ENCODE measurements at places on chromosomes 4 and X.
A peak's percentile ranks its signal among the peaks of the same experiment; 100 is the strongest.

DNA sequence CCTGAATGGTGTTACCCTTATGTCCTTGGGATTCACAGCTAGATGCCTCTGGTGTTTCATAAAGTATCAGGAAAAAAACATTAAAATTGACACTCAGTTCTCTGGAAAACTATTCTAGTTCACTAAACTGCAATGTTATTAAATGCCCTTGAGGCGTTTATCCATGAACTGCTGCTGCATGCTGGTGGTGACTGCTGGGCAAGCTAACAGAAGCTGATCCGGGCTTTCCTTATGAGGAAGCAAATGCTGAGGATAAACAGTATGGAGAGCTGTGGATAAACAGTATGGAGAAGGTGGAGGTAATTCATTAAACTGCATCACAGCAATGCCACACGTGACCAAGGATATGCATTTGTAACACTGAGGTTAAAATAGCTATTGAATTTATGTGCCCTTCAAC lies 227.0 kb downstream of the NR3C2 start:
- DNase-seq = peak; percentile 4

- DNase-seq = peak; percentile 73
Observed at GRCh38 chrX:12894074-12895030, 12.1 kb upstream of the TLR8 start.

DNA sequence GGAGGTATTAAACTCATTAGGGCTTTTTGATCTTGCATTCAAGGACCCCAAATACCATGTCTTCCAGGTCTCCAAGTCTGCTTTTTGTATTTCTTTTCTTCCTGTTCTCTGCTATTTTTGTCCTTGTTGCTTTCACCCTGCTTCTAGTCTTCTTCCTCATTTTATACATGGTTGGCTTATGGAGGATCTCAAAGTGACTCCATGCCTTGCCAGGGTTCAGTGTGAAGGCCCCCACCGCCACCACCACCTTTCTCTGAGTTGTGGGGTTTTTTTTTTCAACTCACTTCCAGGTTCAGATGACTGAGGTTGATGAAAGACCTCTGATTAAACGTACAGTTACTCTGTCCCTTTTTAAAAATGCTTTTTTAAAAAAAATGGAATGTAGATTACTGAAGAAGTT lies 96.3 kb downstream of the MAML3 start:
- DNase-seq = no peak

DNA sequence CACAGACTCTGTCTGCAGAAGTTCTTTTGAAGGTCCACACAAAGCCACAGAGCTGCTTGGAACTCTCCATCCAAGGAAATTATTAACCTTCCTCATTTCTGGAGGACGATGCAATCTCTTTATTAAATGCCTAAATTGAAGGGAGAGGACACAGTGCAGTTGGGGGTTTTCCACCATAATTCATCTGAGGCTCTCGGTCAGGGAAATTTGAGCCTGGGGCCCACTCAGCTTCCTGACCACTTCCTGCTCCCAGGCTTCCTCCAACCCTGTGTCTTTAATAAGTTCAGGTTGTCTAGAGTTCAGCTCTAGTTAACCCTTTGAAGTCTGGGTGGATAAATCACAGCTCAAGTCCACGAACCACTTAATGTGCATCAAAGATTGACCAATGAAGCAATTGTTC lies 58.5 kb downstream of the PRPS1 start:
- DNase-seq = no peak

DNA sequence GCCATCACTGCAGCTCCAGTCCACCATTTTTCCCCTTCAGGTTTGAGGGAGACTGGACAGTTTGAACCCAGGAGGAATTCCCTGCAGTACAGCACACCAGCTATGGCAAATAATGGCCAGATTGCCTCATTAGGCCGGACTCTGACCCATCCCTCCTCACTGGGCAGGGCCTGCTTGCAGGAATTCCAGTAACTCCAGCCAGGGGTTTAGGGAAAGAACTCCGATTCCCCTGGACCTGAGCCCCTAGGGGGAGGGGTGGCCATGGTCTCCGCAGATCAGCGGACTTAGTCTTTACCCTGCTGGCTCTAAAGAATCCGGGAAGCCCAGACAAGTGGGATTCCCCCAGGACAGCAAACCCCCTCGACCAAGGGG lies 342.8 kb downstream of the DMD start:
- no peak for DNase-seq

DNA sequence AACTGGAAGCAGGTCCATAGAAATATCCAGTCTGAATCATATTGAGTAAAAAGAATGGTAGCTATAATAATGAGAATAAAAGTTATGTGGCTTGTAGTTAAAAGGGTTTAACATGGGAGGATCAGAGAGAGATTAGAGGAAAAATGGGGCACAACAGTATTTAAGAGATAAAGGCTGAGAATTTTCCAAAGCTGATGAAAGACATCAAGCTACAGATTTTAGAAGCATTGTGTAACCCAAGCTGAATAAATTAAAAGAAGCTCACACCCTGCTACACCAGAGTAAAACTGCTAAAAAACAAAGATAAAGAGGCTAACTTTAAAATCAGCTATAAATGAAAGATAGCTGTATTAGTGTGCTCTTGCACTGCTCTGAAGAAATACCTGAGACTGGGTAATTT lies 94.2 kb downstream of the AASDH start:
- no peak for DNase-seq

DNA sequence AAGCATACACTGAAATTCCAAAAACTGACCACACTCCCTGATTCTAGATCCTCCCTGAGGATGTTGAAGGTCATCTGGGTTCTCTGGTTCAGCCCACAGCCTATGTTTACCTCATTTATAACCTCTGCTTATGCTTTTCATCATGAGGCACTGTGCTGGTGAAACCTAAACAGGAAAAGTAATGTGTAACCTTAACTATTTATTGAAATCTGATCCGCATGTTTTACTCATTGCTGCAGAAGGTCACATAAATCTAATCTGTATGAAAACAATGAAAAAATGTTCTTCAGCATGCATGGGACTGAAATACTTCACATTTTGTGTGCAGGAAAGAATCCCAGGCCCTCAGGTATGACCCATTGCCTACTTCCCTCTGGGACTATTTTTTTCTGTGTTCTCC lies 30.3 kb downstream of the UCHL1 start:
- DNase-seq = no peak

- DNase-seq = peak; percentile 67
Observed at GRCh38 chr4:139609647-139610046, 53.6 kb upstream of the SETD7 start.

DNA sequence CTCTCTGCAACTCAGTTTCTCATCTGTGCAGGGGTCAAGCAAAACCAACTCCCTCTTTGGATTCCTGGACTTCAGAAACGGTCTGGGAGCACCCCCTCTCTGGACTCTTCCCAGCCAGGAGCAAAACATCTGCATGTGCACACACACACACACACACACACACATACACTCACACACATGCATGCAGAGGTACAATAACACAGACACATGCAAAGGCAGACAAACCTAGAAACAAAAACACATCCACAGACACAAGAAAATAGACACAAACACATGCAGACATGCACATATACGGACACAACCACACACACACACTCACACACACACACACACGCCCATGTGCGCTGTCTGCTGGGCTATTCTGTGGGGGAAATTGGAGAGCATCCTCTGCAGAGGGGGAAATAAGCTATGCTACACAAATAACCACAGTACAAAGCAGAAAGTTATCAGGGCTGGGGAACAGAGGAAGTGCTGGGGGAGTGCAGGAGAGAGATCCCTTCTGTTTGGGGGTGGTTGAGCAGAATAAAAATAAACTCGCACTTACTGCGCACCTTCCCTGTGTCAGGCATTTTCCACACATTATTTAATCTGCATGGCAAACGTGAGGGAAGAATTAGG lies 19.9 kb downstream of the IQSEC2 start:
- no peak for DNase-seq

GRCh38 chr4:5052204-5052702 lies 973 bp downstream of the STK32B start:
- no peak for DNase-seq

DNA sequence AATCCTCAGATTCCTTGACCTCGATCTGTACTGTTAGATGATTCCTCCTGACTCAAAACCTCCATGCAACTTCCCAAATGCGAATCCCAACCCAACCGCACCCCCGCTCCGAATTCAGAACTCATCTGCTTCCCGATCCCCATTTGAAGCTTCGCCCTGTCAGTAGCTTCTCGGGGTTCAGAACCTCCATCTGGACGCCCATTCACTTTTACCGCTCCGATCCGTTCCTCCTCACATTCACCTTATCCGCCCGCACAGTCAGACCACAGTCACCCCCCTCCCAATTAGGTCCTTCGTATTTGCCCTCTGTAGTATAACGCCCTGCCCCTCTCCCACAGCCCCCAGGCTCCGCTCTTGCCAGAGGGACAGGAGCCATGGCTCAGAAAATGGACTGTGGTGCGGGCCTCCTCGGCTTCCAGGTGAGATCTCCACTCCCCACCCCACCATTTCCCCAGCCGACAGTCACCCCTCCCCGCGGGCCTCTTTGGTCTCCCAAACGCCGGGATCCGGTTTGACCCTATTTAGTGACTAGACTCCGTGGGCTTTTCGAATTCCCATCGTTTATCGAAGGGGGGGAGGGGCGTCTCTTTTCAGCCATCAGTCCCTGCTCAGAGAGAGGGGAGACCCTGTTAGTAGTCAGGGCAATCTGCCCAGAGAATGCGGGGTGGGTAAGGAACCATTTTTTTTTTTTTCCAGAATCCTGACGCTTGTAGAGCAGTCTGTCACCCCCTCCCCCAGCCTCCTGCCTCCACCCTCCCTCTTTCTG lies 691 bp downstream of the MAGED1 start:
- peak; percentile 68 for DNase-seq

GRCh38 chr4:121377076-121377475 lies 3.7 kb downstream of the QRFPR start:
- DNase-seq = no peak

GRCh38 chr4:89270792-89271191 lies 36.8 kb downstream of the GPRIN3 start:
- no peak for DNase-seq

DNA sequence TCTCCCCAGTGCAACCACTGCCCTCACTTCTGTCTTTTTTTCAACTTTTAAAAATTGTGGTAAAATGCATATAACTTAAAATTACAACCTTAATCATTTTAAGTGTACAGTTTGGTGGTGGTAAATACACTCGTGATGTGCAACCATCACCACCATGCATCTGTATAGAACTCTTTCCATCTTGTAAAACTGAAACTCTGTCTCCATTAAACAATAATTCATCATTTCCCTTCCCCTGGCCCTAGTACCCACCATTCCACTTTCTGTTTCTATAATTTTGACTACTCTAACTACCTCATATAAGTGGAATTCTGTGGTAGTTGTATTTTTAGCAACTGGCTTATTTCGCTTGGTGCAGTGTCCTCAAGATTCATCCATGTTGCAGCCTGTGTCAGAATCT lies 6.8 kb upstream of the CTBP1 start:
- DNase-seq = no peak

GRCh38 chr4:108959491-108959890 lies 196.6 kb upstream of the ETNPPL start:
- DNase-seq = no peak

DNA sequence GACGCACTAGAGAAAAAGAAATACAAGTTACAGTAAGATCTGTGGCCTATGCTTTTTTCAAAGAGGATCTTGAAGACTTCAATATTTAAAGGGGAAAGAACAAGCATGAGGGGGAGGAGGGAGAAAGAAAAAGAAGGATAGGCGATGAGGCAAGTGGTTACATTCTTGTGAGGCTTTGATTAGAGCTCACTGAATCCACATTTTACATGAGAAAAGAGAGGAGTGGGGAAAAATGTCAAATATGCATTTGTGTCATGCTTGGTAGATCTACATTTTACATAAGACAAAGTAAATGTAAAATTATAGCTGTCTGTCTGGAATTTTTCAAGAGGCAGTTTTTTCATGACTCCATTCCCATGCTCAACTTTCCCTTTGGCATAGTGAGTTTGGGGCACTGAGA lies 965.9 kb downstream of the FSTL5 start:
- DNase-seq = no peak

- no peak for DNase-seq
Observed at GRCh38 chrX:40727581-40728252, 7.6 kb downstream of the MED14 start.

GRCh38 chr4:83040269-83040668 lies 5.3 kb downstream of the COPS4 start:
- DNase-seq = no peak

- DNase-seq = no peak
Observed at GRCh38 chrX:134603806-134604700, 54.2 kb downstream of the PLAC1 start.

GRCh38 chr4:90648791-90649190 lies 521.6 kb downstream of the CCSER1 start:
- DNase-seq = no peak

DNA sequence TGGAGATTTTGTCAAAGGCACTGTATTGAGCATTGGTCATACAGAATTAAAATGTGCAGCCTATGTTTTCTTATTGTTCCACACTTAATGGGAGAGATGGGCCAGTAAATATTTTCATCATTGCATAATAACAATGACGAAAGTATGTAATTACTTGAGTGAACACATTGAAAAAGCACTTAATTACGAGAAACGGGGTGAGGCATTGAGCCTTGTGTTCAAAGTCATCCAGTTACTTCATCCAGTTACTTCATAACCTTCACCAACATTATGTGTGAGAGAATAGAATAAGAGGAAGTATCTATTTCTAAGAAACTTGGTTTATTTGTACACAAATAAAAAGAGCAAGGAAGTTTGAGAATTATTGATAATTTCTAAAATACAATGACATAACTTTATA lies 1427.0 kb downstream of the ADGRL3 start:
- DNase-seq = no peak

GRCh38 chr4:112523764-112524505 lies 8.0 kb upstream of the NEUROG2 start:
- peak; percentile 83 for DNase-seq

GRCh38 chr4:128684016-128684415 lies 125.5 kb upstream of the JADE1 start:
- DNase-seq = no peak

DNA sequence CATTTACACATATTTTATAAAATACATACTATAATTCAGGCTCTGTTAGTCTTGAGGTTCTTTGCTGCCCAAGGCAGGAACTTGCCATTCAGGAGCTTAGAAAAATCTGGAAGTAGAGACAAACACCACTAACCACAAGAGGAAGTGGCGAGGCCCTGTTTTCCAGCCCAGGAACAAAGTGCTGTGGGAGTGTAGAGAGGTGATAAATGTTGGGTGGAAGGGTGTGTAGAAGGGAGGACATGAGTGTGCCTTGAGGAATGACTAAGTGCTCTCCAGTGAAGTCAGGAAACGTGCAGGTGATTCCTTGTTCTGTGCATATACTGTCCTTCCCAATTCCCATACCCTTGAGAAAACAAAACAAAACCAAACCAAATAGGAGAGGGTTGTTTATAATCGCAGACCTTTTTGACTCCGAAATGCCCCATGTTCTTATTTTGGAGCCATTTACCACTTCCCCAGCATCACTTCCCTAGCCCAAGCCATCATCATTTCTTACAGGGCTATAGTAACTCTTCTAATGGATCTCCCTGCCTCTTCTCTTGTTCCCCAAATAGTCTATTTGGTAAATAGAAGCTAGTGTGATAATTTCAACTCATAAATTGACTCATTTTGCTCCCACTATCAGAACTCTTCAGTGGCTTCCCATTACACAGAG lies 83.2 kb downstream of the GPAT3 start:
- no peak for DNase-seq
